ENCODE measurements at places on chromosomes 13 and 19. TPM values are rescaled to one million over a fixed set of nuclear protein-coding genes. Genes with fewer than 3 reads are reported as not detected.

Gene IL12RB1
- total RNA-seq = 0.94 TPM

Gene ZNF653
- total RNA-seq = 3.3 TPM

Gene OR7D2
- 0.07 TPM for total RNA-seq

Gene RASL11A
- total RNA-seq = 7.9 TPM

Gene ZNF83
- total RNA-seq = 15.8 TPM

Gene KLK8
- not detected for total RNA-seq

Gene OR4F17
- total RNA-seq = not detected

Gene PSG5
- total RNA-seq = not detected

Gene SERP2
- 12.4 TPM for total RNA-seq

Gene OVOL3
- not detected for total RNA-seq

GRCh38 chr13:95420501-95420900, 119.2 kb upstream of the ABCC4 start:
- DNase-seq = no peak

DNA sequence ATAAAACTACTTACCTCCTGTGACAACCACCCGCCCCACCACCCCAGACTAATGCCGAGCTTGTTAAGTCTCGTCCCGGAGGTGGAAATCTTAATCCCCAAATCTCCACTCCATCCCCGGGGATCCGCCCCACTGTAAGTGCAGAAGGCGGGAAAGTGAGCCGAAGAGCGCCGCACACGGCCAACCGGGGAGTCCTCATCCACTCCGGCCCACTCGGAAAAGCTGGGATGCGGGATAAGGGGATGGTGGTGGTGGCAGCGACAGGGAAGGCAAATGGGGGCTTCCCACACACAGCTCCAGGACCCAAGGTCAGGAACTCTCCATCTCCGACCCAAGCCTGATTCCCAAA, 621 bp downstream of the FBL start:
- no peak for DNase-seq

DNA sequence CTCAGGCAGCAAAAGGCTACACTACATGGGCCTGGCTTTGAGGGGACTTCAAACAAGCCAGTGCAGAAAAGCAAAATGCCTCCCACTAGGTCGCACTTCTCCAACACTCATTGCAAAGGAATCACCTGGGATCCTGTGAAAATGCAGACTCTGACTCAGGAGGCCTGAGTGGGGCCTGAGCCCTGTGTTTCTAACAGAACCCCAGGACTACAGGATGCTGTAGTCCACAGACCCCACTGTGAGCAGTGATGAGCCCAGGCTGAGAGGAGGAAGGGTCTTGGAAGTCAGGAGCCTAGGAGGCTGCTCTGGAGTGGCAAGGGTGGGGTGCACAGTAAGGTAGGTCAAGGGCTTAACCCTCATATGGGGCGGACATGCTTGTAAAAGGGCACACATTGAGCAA, 46.7 kb upstream of the SERP2 start:
- DNase-seq = no peak

DNA sequence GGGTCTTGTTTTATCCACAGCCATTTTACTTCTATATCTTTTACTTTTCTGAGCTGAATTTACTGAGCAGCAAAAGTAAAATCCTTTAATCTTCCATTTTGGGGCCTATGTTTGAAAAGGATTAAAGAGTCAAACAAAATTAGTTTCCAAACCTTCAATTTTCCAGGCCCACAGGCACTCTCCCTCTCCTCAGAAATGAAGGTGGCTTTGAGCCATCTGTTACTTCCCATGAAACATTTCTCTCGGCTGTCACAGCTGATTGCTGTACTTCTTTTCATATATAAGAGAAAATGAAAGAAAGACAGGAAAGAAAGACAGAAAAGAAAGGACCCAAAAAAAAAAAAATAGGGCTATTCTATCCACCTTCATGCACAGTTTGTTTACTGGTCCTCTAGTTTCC, 194.9 kb downstream of the LACC1 start:
- DNase-seq = no peak

DNA sequence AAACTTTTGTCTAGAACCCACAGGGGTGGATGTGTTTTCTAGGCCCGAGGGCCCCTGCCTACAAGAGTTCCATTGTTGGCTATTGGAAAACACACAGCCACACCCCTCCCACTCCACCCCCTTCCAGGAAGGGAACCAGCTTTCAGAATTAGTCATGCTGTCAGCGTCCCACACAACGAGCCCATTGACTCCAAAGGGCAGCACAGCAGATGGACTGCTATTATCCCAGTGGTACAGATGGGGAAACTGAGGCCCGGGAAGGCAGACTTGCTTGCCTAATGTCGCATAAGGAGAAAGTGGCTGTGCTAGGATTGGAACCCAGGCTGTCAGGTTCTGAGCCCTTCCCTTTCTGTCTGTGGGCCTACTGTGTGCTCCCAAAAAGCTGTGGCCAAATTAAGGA, 8.1 kb upstream of the FXYD3 start:
- no peak for DNase-seq

- DNase-seq = no peak
These were observed 42.9 kb upstream of the ZNF14 start for GRCh38 chr19:19775891-19776205.

GRCh38 chr19:51124729-51125128, at the start of gene SIGLEC9:
Gene SIGLEC9, plus strand, starts transcription at chr19:51124906. Its CDS starts 69 bp downstream, at chr19:51124975.
- DNase-seq = peak; percentile 72

DNA sequence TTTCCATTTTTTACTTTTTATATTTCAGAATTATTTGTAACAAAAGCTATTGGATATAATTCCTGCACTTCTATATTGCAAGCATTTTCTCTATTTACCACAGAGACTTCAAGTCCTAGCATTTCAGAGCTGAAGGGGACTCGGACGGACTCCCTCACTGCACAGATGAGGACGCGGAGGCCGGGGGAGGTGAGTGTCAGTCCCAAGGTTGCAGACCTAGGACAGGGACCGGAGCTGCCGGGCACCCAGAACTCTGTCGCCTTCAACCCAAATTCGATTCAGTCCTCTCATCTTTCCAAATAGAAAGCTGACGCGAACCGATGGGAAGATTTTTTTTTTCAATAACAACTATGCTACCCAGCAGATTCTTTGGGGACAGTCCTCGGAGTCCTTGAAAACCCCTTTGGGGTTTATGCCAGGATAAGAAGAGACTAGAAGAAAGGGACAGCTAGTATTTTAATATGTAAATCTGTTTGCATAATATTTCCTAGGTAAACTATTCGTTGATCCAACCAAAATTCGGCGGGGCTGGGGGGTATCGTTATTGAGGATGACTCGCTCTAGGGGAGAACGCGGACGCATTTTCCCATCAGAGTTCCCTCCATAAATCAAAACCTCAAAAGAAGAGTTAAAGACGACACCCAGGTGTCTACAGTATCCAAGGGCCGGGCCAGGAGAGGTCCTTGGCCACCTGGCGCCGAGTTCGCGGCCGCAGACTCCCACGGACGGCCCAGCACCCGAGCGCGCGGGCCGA, 803 bp downstream of the FLT3 start:
- no peak for DNase-seq

- no peak for DNase-seq
These were observed 241.0 kb downstream of the KLF5 start for GRCh38 chr13:73299787-73300186.

DNA sequence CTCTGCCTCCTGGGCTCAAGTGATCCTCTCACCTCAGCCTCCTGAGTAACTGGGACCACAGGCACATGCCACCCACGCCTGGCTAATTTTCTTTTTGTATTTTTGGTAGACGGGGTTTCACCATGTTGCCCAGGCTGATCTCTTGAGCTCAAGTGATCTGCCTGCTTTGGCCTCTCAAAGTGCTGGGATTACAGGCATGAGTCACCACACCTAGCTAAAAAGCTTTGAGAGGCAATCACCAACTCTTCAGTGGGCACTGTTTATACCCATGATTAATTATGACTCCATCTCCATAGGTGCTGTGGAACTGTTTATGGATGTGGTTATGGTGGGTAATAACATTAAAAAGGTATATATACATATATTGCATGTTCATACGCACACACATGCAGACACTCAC, 7.5 kb upstream of the RBM26 start:
- no peak for DNase-seq

DNA sequence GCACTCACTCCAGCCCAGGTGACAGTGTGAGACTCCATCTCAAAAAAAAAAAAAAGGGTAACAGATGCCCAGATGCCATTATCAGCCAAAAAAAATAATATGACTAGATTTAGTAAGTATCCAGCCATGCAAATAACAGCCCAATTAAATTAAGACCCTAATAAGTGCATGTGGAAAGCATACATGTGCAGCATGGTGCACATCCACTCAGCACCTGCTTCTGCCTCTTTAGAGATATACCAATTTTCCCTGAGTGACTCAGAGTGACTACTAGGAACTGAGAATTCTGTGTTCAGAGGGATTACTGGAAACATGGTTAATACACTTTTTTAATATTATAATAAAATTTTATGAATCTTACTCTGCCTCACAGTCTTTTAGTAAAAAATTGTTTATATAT, 29.8 kb upstream of the ZNF675 start:
- DNase-seq = no peak

GRCh38 chr13:111398715-111399299, 78.4 kb downstream of the TEX29 start:
- no peak for DNase-seq

DNA sequence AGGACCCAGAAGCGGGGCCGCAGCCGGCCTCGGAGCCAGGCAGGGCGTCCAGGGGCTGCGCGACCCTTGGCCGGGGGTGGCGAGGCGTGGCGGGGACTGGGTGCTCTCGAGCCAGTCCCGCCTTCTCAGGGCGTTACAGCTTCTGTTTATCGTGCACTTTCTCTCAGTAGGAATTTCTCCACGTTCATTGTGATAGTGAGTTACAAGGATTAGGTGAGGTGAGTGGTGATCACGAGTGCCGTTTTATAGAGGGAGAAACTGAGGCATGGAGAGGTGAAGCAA, 600 bp downstream of the AP1M1 start:
- no peak for DNase-seq

- DNase-seq = no peak
These were observed 9.3 kb downstream of the UPK1A start for GRCh38 chr19:35675589-35676140.

- DNase-seq = no peak
These were observed 750 bp upstream of the AMH start for GRCh38 chr19:2248136-2249009.

- no peak for DNase-seq
These were observed 223.1 kb downstream of the NBEA start for GRCh38 chr13:35165205-35165604.

DNA sequence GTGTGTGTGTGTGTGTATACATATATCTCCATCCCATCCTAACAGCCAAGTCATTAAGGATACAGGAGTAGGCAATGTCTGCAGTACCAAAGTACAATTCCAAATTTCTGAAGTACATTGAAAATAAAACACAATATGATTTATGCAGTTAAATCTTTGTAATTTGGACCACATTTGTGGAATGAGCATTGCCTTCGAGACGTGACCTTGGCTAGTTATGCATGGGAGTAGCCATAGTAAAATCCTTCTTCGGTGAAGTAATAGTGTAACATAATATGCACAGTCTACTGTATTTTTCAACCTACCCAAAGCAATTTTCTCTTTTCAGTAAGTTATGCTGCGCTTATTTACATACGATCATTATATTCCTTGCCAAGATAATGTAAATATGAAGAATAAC, 665.7 kb upstream of the GPC6 start:
- DNase-seq = no peak

DNA sequence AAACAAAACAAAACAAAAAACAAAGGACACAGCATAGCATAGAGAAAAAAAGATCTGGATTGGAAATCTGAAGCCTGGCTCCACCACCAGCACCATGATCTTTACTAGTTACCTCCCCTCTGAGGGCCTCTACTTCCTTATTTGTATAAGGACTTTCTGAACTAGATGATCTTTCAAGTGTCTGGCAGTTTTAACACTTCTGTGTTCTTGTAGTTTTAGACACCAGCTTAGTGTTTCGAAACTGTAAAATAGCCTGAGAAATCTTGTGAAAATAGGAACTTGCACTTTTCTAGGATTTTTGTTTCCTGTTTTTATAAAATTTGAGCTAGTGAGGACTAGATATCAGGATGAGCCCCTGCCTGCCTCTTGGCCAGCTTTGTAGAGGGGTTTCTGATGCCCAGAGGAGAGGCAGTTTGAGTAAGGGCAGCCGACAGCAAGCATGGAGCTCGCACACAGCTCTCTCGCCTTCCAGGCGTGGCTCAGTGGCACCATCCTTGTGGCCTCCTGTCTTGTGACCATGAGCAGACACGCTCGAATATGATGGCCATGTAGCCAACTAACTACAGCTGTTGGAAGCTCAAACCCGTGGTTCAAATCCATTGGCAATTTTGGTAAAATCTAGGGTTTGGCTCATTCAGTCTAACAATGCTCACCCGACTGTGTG, 319.0 kb downstream of the KCNRG start:
- no peak for DNase-seq
